ENCODE measurements at places on chromosomes 3 and 15.

DNA sequence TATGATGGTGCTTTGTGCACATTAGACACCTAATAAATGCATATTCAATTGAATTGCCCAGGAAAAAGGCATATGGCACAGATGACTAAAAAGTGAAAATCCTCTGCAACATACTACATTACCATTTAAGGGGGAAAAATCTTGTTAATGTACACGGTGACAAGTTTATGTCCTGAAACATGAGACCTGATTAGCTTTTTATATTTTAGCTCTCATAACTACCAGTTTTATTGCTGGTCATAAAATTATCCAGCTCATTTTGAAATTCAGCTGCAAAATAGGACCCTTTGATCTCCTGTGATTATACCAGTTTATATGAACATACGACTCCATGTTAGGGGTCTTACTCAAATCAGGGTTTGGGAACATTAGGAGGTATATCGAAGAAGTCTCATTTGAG is 684.6 kb upstream of the CCDC54 start:
- no peak for DNase-seq

- DNase-seq, result no peak
Measured at GRCh38 chr15:33277689-33278088, 33.1 kb upstream of the RYR3 start.

- DNase-seq, result no peak
Measured at GRCh38 chr3:197522183-197522715, 33.5 kb downstream of the BDH1 start.

GRCh38 chr15:76996076-76996525 is 1.2 kb downstream of the PSTPIP1 start:
- no peak for DNase-seq

- no peak for DNase-seq
Measured at GRCh38 chr3:195040773-195041520, 230.0 kb downstream of the XXYLT1 start.

DNA sequence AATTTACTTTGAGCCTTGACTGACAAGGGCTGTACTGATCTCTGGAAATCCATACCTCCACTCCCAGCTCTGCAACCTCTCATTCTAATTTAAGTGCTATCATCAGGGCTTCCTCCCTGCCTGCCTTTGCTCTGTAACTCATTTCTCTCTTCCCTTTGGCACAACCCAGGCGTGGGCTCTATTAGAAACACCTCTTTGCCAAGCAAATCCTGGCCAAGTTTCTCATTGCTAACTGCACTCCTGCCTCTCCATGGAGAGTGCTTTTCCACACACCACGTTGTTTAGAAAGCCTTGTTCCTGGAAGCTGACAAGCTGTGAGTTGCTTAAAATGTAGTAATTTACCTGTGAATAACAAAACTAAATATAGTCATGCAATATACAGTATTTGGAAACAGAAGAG is 20.1 kb upstream of the FSTL1 start:
- no peak for DNase-seq

- DNase-seq, result no peak
Measured at GRCh38 chr15:93345981-93346380, 257.0 kb upstream of the RGMA start.

DNA sequence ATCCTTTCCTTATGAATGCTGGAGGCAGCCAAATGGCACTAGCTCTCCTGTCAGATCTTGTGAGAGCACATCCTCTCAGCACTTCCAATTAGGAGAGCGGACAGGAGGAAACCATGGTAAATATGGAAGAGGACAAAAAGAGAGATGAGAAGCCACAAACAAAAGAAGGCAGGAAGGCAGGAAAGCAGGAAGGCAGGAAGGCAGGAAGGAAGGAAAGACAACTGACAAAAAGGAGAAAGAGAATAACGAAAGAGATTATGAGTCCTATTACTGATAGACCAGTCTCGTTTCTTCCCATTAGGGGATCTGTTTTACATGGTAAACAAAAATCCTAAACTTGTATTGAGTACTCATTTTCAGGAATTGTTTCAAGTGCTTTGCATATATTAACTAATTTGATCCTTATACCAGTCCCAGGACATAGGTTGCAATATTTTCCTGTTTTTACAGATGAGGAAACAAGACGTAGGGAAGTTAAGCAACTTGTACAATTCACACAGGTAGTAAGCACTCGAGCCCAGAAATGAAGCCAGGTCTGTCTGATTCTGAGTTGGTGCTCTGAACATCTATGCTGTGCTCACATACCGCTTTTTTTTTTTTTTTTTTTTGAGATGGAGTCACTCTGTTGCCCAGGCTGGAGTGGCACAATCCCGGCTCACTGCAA is 4.2 kb downstream of the BCL2A1 start:
- no peak for DNase-seq

GRCh38 chr15:63943829-63944680 is 102.2 kb downstream of the DAPK2 start:
- DNase-seq, result no peak

DNA sequence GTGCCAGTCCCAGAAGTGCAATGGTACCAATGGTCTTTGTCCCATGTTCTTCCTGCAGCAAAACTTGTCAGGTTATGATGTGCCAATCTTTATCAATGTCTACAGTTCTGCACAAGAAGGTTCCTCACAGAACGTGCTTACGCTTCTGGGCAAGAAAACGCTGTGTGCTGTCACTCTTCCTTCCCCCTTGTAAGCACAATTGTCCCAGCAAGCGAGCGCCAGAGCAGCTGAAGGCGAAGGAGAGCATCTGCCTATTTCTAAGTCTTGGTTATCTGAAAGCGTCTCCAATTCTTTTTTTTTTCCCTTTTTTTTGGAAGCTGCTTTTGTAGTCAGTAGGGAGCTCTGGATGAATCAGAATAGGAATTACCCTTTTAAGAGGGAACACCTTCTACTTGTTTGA is 514.4 kb downstream of the FGF12 start:
- DNase-seq, result no peak

DNA sequence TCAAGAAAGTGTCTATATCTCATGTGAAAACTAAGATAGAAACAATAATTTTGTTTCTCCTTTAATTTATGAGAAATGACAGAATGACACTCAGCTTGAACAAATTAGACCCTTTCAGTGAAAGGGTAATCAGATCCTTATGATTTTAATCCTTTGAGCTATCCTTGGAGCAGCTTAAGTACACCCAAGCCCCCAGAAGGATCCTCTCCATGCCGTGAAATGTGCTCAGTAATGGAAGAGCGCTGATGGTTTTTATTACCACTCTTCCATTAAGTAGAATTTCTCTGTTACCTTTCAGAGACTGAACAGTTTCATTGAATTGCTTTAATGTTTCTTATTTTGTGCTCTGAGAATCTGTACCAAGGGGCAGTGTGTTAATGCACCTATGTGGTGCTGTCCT is 54.3 kb downstream of the HMG20A start:
- DNase-seq, result no peak

- no peak for DNase-seq
Measured at GRCh38 chr15:29311696-29312095, 42.1 kb upstream of the NSMCE3 start.

DNA sequence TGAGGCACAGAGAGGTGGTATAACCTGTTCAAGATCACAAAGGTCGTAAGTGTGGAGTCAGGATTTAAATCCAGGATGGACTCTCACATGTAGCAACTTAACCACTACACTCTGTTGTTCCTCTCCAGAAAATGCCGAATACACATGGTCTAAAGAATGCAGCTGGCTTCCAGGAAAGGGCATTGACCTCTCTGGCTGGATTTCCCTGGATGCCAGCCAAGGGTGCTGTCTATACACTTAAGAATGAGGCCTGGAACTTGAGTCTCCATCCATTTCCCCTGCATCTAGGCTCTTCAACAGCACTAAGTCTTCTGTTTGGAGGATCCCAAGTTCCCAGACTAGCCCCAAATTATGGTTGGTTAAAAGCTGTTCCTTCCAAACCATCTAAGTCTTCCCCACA is 60.5 kb downstream of the CERS3 start:
- DNase-seq, result no peak

GRCh38 chr3:98711426-98711825 is 51.7 kb upstream of the ST3GAL6 start:
- DNase-seq, result no peak

DNA sequence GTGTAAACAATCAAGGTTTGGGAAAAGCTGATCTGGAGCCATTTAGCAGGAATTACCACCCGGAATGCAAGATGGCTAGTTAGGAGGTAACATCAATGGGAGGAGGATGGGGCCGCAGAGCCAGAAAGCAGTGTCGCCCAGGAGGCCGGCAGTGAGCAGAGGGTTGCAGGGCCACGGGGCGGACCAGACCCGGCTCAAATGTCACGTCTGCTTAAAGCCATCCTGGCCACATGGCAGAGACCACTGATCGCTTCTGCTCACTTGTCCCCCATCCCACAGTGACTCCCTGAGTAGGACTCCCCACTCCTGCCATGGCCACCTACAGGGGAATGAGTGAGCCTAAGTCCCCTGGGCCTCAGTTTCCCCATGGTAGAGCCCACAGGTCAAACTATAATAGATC is 18.2 kb downstream of the MGLL start:
- no peak for DNase-seq

DNA sequence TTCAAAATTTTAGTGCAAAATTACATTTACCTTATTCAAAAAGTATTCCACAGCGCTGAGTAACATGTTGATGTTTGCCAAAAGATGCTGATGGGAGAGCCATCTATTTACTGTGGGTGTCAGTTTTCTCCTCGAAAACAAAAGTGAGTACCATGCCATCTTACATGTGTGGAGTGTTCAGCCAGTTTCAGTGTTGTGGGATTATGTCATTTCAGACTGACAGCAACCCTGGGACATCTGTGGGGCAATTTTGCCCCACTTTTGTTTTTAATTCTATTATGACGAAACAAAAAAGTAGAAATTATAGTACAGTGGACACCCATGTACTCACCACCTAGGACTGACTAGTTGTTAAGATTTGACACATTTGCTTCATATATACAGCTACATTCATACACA is 19.6 kb downstream of the SLCO3A1 start:
- no peak for DNase-seq

GRCh38 chr3:147355084-147355752 is 51.1 kb downstream of the ZIC4 start:
- no peak for DNase-seq

- peak; percentile 82 for DNase-seq
Measured at GRCh38 chr3:123757281-123757940, 126.7 kb downstream of the MYLK start.

DNA sequence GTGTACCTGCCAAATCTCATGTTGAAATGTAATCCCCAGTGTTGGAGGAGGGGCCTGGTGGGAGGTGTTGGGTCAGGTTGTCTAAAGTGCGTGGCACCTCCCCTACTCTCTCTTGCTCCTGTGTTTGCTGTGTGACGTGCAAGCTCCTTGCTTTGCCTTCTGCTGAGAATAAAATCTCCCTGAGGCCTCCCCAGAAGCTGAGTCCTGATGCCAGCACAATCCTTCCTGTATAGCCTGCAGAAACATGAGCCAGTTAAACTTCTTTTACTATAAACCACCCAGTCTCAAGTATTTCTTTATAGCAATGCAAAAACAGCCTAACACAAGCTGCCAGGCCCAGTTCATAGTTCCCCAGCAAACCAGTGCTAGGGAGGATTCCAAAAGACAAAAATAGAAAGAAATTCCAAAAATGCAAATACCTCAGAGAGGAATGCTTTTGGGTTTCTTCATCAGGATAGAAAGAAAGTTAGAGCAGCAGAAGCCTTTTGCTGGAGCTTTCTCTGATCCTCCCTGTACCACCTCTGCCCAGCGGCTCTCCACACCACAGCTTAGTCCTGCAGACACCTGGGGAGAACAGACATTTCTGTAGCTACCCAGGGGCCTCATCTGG is 25.9 kb upstream of the CDV3 start:
- DNase-seq, result no peak

DNA sequence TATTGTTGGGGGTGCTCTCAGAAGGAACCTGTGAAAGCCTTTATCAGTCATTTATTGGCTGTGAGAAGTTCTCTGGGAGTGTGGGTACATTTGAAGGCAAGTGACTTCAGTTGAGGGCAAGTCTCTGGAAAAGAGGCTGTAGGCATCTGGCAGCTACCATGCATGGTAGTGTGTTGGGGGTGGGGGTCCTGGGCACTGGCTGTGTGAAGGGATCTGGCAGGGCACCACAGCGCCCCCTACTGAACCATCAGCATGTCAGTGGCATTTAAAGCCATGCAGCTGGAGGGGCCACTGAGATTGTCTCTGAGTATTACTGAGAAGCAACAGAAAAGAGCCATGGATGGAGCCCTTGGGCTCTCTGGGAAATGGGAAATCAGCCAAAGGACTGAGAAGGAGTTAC is 30.6 kb downstream of the CRTAP start:
- DNase-seq, result peak; percentile 21

GRCh38 chr15:31806106-31806505 is 224.2 kb upstream of the CHRNA7 start:
- DNase-seq, result no peak

DNA sequence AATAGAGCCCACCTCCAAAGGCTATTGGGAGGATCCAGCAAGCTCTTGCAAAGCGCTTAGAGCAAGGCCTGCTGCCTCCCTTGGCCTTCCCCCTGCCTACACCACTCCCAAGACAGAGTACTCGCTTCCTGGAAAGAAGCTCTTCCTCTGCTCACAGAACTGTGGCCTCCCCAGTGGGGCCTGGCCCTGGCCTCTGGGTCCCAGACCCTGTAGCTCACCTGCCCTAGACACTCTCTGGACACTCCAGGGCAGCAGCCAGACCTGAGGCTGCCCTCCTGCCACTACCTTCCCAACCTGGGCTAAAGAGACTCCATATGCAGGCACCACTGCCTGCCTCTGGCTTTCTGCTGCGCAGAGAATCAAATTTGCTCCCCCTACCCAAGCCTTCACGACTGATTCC is 49.9 kb downstream of the GRIP2 start:
- no peak for DNase-seq
